ENCODE measurements at places on chromosomes 2 and 18.

DNA sequence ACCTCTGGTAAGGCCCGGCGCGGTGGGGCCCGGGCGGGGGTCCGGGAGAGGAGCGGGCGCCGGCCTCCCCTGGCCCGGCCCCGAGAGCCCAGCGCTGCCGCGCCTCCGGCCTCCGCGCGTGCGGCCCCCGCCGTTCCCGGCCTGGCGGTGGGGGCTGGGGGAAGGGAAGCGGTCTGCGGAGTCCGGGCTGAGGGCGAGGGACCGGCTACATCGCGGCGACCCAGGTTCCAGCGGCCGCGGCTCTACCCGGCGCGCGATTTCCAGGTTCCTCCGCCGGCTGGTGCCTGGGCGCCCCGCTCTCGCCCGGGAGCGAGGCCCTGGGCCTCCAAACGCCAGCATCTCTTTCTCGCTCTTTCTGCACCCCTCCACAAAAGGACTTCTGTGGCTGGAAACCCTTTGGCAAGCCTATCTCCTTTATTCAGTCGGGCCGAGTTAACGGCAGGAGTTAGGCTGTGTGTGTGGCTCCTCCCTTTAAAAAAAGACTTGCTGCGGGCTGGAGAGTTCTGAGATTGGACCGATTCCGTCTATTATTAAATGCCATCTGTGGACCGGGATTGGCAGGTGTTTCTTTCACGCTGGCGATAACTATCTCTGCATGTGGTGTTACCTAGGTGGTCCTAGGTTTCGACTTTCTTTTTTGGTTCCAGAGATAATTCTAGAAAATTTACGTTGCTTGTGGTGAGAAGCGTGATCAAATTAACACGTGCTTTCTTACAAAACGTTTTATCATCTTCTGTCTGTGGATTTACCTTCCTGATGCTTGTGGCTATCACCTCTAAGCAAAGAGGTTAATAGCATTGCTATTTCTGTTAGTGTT is 592 bp downstream of the ME2 start:
- no peak for DNase-seq

- peak; percentile 59 for DNase-seq
Measured at GRCh38 chr2:64049633-64050220, 30.5 kb upstream of the VPS54 start.

GRCh38 chr2:124153713-124154112 is 128.6 kb downstream of the CNTNAP5 start:
- no peak for DNase-seq

DNA sequence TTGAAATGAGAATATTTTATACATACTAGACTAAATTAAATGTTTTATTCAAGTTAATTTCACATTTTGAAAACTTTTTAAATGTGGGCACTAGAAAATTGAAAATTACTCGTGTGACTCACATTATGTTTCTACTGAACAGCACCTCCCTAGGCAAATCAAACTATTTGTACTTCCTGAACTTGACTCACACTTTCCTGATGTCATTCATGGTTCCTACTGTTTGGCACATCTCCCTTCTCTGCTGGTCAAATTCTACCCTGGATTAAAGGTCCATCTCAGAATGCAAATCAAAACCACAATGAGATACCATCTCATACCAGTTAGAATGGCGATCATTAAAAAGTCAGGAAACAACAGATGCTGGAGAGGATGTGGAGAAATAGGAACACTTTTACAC is 16.7 kb downstream of the LHCGR start:
- no peak for DNase-seq

DNA sequence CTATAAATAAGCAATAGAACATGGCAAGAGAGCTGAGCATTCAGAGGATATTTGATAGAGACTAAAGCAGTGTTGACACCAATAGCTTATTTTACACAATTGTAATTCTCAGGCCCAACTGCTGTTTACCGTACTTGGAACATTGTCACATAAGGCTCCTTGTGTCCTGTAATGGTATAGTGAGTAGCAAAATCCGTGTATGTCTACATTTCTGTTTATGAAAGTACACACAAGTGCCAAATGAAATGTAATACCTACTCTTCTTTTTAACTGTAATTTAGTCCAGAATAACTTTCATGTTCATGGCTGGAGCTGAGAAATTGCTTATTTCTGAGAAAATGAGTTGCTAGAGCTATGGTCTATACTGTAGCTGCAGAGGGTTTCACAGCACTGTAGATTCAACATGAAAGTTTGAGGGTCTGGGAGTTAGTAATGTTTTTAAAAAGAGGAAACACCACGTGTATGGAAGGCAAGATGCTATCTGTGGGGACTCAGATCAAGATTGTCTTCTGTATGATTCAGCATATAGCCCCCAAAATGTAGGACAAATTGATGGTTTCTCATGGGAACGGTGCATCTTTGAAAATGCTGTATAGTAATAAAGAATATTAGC is 110.2 kb upstream of the NOSTRIN start:
- no peak for DNase-seq

- DNase-seq, result no peak
Measured at GRCh38 chr18:38033282-38033681, 467.7 kb upstream of the CELF4 start.

- DNase-seq, result no peak
Measured at GRCh38 chr2:169839954-169840746, 12.9 kb downstream of the UBR3 start.

GRCh38 chr2:24793761-24794435 is 673 bp downstream of the CENPO start:
- peak; percentile 37 for DNase-seq

- no peak for DNase-seq
Measured at GRCh38 chr18:77750006-77750405, 500.4 kb downstream of the GALR1 start.

- DNase-seq, result no peak
Measured at GRCh38 chr2:109254174-109254904, 125.3 kb downstream of the SH3RF3 start.

GRCh38 chr2:140770645-140771044 is 1360.2 kb downstream of the LRP1B start:
- DNase-seq, result no peak

DNA sequence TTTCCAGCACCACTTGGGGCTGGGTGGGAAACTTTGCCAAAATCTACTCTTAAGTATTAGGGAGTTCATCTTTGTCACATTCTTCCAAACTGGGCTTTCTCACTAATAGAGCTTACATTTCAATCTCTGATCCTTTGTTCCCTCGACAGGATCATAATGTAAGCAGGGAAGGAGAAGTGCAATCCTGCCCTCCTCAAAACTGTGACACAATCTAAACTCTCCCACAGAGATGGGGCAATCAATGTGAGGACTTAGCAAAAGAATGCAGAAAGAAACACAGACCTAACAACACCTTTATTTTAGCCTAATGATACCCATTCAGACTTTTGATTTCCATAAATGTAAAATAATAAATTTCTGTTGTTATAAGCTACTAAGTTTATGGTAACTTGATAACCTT is 40.8 kb downstream of the DSEL start:
- no peak for DNase-seq

- no peak for DNase-seq
Measured at GRCh38 chr2:162490761-162491470, 147.0 kb downstream of the GCA start.

GRCh38 chr2:72954376-72955227 is 37.3 kb downstream of the EMX1 start:
- no peak for DNase-seq

DNA sequence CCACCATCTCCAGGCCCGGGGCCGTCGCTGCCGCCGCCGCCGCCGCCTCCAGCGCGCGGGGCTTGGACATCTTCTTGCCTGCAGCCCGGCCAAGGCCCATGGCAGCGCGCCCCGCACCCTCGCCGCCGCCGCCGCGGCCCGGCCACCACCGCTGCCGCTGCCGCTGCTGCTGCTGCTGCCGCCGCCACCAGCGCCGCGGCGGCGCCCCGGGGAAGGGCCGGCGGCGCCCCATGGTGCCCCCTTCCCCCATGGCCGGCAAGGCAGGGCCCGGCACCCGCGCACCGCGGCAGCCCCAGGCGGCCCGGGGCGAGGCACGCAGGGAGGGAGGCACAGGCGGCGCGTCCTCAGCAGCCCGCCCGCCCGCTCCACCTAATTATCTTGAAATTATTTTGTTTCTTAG is 3057.4 kb downstream of the RPIA start:
- peak; percentile 48 for DNase-seq

DNA sequence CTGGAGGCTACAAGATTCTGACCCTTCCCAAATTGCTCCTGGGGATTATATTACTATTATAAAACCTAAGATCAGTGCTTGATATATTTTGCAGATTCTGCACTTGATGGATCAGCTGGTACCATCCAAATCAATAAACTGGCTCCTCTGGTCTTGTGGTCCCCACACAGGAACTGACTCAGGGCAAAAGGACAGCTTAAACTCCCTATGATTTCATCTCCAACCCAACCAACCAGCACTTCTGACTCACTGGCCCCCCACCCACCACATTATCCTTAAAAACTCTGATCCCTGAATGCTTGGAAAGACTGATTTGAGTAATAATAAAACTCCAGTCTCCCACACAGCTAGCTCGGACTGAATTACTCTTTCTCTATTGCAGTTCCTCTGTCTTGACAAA is 82.1 kb downstream of the TMEM163 start:
- no peak for DNase-seq

DNA sequence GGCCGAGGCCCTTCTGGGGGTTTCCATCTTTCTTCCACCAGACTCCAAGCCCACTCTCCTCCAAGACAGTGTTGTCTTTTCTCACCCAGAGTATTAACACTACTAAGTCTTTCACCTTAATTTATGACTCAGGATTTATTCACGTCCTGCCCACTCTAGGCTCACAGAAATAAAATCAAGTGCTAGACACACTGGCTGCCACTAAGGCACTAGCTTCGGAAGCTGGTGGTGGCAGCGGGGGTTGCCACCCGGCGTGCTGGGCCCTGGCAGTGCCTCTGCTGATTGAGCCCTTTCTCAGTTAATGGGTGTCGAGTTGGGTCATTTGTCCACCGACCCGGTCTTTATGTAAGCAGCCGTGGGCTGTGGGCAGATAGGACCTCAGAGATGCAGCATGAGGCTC is 93.6 kb upstream of the FZD5 start:
- no peak for DNase-seq

- no peak for DNase-seq
Measured at GRCh38 chr2:179335732-179336131, 71.1 kb upstream of the SESTD1 start.

DNA sequence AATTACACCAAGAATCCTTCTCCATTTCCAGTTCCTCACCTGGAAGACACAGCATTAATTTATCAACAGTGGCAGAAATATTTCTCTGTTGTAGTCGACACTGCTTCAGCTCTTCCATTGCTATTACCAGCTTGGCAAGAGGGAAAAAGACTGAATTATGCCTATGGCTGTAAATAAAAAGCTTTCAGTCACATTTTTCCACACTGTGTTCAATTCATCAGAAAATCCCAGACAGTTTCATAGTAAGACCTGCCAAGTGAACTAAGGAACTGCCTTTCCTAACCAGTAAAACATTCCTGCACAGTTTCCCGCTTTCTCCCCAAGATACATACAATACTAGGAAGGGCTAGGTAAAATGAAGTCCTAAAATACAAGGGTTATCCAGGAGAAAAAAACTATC is 94.7 kb downstream of the EXOC6B start:
- DNase-seq, result no peak

DNA sequence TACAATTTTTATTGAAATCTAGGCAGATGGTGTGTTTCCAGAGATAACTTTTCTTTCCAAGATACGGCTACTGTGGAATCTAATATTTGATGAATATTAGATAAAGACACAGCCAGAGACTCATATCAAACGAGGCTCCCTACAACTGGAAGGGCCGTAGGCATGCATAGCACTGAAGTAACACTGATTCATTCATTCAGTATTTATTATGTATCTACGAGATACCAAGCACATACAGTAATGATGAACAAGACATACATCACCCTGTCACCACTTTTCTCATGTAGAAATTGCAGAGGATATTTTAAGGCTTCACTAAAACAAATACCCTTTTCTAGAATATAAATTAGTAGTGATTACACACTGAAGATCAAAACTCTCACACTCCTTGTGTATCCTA is 74.5 kb downstream of the KCTD18 start:
- DNase-seq, result no peak

DNA sequence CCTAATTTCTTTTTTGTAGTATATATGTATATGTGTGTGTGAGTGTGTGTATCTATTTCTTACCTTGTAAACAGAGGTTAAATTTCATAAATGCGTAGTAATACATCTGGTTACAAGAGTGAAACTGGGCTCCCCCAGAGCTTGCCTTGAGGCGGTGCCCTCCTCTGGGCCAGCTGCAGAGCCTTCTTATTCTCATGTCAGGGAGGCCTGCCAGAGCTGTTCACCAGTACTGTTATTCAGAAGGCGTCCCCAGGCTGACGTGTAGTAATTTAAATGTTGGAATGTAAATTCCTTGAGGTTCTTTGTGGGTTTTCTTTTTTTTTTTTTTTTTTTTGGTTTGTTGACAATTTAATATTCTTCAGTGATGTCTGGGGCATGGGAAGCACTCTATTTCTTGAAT is 11.2 kb downstream of the COPS8 start:
- no peak for DNase-seq

GRCh38 chr2:207252979-207253645 is 87.4 kb upstream of the KLF7 start:
- no peak for DNase-seq

- no peak for DNase-seq
Measured at GRCh38 chr2:133417415-133417814, 150.8 kb downstream of the NCKAP5 start.

Data from endothelial cell (in vitro differentiated cells).